Stimulated activated CD4-positive, alpha-beta T cell treated with anti-CD3 and anti-CD28 coated beads, TNF-alpha, amount 100 ng/mL, for 24 hours (primary cell): ENCODE measurements at places on chromosomes 11 and 22.

DNA sequence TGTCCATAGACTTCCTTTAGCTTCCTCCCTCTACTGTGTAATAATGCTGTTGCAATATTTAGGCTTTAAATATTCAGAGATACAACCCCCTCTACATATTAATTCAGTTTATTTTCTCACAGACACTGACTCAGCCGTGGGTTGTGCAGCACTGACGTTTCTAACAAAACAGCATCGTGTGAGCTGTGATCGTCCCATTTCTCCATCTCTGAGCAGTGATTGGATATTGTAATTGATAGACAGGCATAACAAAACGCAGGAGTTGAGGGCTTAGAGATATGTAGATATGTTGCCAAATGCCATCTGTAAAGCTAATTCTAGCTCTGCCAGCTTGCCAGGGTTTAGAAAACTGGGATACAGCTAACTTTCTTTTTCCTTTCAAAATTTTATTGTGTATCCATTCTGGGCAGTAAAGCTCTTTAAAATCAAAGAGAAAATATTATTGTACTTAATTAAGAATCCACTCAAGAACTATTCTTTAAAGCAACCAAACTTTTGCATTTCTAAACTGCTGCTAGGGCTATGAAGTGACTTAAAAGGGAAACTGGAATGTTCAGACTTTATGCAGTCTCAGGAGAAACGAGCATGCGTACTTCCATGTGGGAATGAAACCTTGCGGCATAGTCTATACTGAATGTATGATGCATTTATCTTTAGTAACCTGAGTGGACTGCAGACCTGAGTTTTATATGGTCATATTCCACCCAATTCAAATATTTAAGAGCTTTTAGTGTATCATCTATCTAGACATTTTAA, 22.7 kb downstream of the BTBD10 start:
- no peak for DNase-seq

- no peak for DNase-seq
Observed at GRCh38 chr22:20975541-20976290, 6.4 kb upstream of the LZTR1 start.

GRCh38 chr22:45718391-45718790, 46.8 kb downstream of the ATXN10 start:
- DNase-seq, result no peak

GRCh38 chr22:38465673-38466490, 2.0 kb upstream of the KDELR3 start:
- no peak for DNase-seq

- no peak for DNase-seq
Observed at GRCh38 chr11:2770761-2771301, 71.0 kb upstream of the KCNQ1OT1 start.

- no peak for DNase-seq
Observed at GRCh38 chr22:36817525-36817848, 652 bp upstream of the PVALB start.

DNA sequence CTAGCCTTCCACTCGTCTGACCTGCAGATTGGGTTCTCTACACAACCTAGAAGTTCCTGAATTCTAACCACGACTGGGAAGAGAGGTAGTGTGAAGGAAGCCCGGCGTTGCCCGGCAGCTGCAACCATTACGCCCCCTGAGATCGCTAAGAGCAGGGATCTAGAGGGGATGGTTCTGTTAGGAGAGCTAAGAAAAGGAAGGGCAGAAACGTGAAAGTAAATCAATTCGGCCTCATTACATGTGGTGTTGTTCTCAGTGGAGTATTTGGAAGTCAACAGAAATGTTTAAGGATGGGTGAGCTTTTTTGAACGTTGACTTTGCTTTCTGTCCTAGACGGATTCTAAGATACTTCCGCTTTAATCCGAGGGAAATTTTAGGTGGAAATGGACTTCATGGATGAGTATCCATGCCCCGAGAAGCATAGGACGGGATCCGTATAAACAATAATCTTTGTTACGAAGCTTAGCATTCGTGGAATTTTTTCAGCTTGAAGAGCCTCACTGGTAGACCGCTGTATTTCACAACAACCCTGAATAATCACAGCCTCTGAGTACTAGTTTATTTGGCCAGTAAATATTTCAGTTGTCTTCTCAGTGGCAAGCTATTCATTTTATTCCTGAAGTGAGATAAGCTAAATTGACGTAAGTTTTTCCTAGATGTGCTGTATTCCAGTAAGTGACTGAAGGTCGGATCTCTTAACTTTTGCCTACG, 629 bp downstream of the ATP5MG start:
- DNase-seq, result no peak

DNA sequence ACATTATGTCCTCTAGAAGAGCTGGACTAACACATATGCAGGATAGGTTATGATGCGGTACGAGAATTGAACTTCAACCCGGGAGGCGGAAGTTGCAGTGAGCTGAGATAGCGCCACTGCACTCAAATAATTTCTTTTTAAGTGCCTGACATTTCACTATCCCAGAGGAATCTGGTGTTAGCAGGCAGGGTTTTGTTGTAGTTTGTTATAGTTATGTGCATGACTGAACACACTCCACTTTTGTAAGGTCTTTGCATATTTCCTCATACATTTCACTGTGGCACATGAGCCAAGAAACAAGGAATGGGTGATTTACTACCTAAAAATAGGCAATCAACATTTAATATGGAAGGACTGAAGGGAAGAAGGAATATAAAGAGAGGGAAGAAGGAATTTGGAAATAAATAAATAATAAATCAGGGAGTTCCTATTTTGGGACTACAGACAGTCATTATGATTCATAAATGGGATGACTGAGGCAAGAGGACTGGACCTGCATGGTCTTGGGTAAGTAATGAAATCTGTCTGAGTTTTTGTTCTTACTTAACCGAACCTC, 8.7 kb upstream of the HIPK3 start:
- no peak for DNase-seq

- DNase-seq, result no peak
Observed at GRCh38 chr11:37087650-37088572, 489.9 kb upstream of the RAG2 start.

DNA sequence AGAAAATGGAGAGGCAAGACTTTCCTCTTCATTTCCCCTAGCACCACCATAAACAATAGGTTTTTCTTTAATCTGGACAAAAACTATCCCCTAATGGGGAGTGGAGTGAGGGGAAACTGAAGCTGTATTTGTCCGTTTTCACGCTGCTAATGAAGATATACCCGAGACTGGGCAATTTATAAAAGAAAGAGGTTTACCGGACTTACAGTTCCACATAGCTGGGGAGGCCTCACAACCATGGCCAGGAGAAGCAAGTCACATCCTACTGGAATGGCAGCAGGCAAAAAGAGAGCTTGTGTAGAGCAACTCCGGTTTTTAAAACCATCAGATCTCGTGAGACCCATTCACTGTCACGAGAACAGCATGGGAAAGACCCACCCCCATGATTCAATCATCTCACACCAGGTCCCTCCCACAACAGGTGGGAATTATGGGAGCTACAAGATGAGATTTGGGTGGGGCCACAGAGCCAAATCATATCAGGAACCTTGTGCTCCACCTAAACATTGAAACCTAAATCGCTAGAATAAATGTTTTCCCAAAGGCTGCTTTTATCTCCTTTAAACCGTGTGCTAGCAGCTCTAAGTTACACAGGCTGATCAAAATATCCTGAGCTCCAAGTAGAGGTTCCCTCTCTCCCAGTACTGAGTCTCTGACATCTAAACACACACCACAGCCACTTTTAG, 4.3 kb downstream of the UBQLN3 start:
- no peak for DNase-seq

- no peak for DNase-seq
Observed at GRCh38 chr11:58628446-58628845, 6.0 kb downstream of the CNTF start.

DNA sequence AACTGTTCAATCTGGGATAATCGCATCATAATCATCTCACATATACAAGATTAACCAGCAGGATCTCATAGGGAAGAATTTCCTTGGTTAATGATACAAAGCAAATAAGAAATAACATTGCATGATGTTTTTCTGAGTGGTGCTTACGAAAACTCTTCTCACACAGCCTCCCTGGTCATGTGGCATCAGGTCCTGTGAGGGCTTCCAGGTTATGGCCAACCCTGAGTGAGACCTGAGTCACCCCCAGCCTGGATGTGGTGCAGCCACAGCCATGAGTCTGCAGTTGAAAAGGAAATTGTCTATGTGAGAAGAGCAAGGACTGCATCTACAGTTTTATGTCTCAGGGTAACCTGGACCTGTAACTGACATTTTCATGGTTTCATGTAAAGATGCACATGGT, 90.5 kb upstream of the XKR3 start:
- DNase-seq, result no peak

DNA sequence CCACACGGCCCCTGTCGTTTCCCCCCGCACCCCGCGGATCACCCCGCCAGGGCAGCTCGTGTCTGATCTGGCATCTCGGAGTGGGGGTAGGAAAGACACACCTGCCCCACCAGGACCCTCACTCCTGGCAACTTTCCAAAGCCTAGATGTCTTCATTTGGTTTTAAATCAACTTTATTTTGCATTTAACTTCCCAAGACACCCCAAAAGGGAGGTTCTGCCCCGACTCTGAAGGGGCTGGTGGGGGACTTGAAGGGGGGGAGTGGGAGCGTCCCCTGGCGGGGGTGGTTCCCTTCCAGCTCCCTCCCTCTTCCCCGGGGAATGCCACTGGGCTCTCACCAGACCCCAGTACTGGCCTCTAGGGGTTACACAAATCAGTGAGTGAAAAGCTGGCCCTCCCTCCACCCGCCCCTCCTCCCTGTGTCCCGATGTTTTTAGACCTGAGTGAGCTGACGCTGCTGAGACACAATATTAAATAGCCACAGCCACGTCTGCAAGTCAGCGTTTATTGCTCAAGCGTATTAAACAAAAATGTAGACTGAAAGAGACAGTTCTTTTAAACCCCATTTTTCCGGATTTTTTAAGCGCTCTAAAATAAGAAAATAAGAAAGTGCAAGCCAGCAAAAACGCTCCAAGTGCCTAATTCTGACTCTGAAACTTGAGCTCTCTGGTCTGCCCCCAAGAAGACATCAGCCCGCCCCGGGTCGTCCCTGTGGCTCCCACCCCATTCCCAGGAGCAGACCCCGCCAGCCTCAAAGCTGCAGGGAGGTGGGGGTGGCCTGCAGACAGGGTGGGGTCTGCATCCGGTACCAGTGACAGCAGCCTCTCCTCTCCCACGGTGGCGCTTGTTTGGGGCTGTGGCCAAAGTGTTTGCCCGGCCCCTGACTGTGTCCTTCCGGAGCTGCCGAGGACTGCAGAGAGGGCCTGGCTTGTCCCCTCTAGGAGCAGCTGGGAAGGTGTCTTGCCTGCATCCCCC, 1.1 kb upstream of the TTLL8 start:
- no peak for DNase-seq
